ENCODE measurements at places on chromosomes 1 and 21.

DNA sequence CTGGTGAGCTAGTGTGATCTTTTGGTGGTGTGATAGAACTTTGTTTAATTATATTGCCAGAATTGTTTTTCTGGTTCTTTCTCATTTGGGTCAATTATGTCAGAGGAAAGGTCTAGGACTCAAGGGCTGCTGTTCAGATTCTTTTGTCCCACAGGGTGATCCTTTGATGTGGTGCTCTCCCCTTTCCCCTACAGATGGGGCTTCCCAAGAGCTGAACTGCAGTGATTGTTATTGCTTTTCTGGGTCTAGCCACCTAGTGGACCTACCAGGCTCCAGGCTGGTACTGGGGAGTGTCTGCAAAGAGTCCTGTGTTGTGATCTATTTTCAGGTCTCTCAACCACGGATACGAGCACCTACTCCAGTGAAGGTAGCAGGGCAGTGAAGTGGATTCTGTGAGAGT, 25.9 kb upstream of the CD84 start:
- H3K27me3 ChIP-seq = no peaks in the 10 kb centered on the region
- H3K36me3 ChIP-seq = no peaks in the 10 kb centered on the region
- no peak for DNase-seq

- no peak for DNase-seq
- H3K4me3 ChIP-seq = no peak overlapping the region
- H3K36me3 ChIP-seq = no peaks in the 10 kb centered on the region
- H3K4me1 ChIP-seq = peaks cover 77% of the 10 kb centered on the region
- peak overlapping the region; percentile 62 for H3K27ac ChIP-seq
Measured at GRCh38 chr1:56547473-56547872, 31.9 kb downstream of the PLPP3 start.

DNA sequence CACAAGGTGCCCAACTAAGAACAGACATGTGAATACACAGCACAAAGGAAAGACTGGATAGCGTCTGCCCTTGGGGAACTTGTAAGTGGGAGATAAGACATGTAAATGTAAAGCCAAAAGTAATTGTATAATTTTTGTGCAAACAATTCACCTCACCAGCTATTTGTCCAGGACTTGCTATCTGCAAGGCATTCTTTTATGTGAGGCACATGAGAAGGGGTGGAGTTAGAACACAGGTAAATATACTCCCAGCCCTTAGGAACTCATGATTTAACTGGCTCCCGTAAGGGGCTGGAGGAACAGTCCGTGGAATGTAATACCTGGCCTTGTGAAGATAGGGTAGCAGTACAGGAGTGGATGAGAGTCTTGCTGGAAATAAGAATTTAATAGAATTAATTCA, 61.3 kb downstream of the CDK18 start:
- no peak overlapping the region for H3K4me3 ChIP-seq
- H3K27ac ChIP-seq = no peak overlapping the region
- no peaks in the 10 kb centered on the region for H3K36me3 ChIP-seq
- H3K4me1 ChIP-seq = no peaks in the 10 kb centered on the region
- no peak for DNase-seq

DNA sequence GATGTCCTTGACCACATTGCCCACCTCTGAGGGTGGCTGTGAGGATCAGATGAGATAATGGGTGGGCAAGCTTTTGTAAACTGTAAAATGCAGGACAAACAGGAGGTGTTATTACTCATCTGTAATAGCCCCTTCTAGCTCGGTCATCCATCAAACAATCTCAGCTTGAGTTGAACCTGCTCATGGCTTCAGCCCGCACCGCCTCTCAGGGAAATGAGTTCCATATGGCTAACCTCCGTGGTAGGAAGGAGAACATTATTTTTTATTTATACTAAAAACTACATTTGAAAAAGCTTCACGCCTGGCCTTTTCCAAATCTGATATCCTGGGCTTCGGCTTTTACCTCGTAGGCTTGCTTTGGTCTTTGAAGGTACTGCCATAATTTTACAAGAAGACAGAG, 116.2 kb upstream of the USP24 start:
- H3K27ac ChIP-seq = no peak overlapping the region
- peaks cover 17% of the 10 kb centered on the region for H3K4me1 ChIP-seq
- H3K36me3 ChIP-seq = no peaks in the 10 kb centered on the region
- H3K27me3 ChIP-seq = no peaks in the 10 kb centered on the region
- DNase-seq = no peak

DNA sequence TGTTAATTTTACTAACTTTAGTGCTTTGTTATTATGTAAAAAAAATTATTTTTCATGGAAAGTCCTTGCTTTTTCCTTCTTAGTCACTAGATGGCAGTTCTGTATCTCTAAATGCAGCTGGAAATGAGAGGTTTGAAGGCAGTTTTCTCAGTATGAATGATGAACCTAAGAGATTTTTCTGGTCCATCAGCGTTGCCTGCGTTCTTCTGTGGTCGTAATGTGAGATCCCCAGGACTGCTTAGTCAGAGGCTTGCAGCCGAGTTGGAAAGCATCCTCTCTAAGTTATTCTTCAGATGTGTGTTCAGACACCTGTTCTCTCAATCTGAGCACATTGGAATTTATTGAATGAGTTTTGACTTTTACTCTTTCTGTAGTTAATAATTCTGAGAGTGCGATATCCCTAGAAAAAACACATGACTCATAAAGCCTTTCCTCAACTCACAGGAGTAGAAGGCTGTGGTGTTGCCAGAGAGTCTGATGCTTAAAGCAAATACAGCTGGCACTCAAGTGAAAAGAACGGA, 99.3 kb downstream of the FMN2 start:
- no peaks in the 10 kb centered on the region for H3K4me1 ChIP-seq
- no peaks in the 10 kb centered on the region for H3K36me3 ChIP-seq
- H3K27me3 ChIP-seq = no peaks in the 10 kb centered on the region
- no peak overlapping the region for H3K4me3 ChIP-seq
- no peak for DNase-seq

DNA sequence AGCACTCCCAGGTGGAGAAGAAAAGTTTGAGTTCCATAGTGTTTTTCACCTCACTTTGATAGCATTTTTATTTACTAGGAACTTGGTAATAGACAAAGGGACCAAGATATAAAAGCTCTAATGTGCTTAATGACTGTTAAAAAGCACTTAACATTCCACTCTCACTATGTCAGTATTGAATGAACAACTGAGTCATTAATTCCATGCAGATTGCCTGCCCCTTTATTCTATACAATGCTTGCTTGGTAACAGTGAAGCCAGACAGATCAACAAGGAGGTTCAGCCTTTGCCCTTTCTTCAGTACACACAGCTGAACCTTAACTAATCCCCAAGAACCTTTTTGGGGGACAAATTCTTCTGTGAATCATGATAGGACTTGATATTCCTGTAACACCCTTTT, 425.5 kb downstream of the NUF2 start:
- H3K4me3 ChIP-seq = no peak overlapping the region
- no peak overlapping the region for H3K27ac ChIP-seq
- no peaks in the 10 kb centered on the region for H3K27me3 ChIP-seq
- no peaks in the 10 kb centered on the region for H3K4me1 ChIP-seq
- no peaks in the 10 kb centered on the region for H3K36me3 ChIP-seq

DNA sequence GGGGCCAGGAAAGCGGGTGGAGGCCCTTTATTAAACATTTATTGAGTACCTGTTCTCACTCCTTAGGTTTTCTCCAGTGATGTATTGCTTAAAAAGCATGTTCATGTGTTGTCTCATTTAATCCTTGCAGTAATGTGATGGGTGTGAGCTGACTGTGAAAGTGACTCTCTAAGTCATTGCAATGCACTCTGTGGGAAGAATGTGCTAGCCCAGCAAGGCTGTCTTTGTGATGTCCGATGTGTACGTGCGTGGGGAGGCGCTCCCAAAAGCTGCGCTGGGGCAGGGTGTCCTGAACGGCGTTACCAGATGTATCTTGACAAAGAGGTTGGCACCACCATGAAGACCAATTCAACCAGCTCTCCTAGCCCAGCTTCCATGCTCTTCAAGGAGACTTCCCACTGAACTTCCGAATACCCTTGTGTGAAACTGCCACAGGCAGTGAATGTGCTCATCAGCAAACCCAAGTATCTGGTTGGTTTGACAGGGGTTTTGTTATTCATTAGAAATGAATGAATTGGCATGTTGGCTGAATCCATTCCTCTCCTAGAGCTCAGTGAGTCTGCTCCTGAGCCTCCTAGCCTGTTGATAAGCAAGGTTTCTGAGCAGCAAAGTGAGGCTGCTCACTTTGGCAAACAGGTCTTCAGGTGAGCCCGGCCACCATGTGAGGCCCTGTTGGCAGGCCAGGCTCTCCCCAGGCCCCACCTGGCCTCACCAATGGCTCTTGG, 28.0 kb downstream of the NUAK2 start:
- H3K36me3 ChIP-seq = no peaks in the 10 kb centered on the region
- no peaks in the 10 kb centered on the region for H3K27me3 ChIP-seq
- no peak overlapping the region for H3K4me3 ChIP-seq
- no peak overlapping the region for H3K27ac ChIP-seq
- DNase-seq = no peak

DNA sequence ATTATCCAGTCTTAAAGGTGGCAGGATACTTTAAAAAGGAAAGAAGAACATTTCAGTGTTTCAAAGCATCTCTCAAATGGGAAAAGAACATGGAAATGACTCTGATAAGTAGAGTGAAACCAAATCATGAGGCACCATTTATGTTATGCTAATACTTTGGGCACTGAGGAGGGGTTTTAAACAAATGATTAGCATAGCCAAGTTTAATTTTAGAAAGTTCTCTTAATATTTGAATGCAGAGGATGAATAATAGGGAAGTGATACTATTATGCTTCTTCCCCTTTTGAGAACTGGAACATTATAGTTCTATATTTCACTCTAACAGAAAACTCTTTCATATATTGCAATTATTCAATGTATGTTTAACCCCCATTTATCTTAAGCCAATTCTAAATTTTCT, 1181.9 kb upstream of the PRMT6 start:
- no peaks in the 10 kb centered on the region for H3K36me3 ChIP-seq
- no peak for DNase-seq
- no peaks in the 10 kb centered on the region for H3K4me1 ChIP-seq
- H3K27me3 ChIP-seq = no peaks in the 10 kb centered on the region
- no peak overlapping the region for H3K27ac ChIP-seq

DNA sequence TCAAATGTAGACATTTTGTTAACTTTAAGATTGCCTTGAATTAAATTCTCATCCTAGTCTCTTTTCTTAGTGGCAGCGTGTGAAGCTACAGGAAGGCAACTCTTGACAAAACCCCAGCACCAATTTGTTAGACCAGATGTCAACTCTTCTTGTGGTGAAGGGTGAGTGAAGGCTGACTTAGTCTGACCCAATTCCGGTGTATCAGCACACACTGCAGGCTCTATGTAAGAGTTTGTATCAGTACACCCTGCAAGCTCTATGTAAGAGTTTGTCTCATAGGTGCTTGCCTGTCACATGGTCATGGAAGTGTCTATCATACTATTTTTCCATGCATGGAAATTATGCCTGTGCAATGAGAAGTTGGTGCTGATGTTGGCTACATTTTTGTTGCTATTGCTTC, 16.8 kb downstream of the CR2 start:
- DNase-seq = no peak
- no peak overlapping the region for H3K4me3 ChIP-seq
- H3K36me3 ChIP-seq = no peaks in the 10 kb centered on the region
- no peak overlapping the region for H3K27ac ChIP-seq
- H3K27me3 ChIP-seq = no peaks in the 10 kb centered on the region
- H3K4me1 ChIP-seq = no peaks in the 10 kb centered on the region
